Stimulated activated CD4-positive, alpha-beta T cell treated with anti-CD3 and anti-CD28 coated beads, TNF-alpha, amount 100 ng/mL, for 1 hour (primary cell): ENCODE measurements at places on chromosomes 3 and 15.

GRCh38 chr15:67156426-67156825 lies 91.0 kb downstream of the SMAD3 start:
- no peak for DNase-seq

- no peak for DNase-seq
Observed at GRCh38 chr3:175805825-175806224, 946.7 kb downstream of the NAALADL2 start.

- no peak for DNase-seq
Observed at GRCh38 chr3:197181741-197182140, 116.7 kb downstream of the DLG1 start.

GRCh38 chr3:151459358-151459757 lies 1.5 kb downstream of the IGSF10 start:
- no peak for DNase-seq

- DNase-seq: no peak
Observed at GRCh38 chr3:50179710-50180109, 11.7 kb upstream of the GNAT1 start.

DNA sequence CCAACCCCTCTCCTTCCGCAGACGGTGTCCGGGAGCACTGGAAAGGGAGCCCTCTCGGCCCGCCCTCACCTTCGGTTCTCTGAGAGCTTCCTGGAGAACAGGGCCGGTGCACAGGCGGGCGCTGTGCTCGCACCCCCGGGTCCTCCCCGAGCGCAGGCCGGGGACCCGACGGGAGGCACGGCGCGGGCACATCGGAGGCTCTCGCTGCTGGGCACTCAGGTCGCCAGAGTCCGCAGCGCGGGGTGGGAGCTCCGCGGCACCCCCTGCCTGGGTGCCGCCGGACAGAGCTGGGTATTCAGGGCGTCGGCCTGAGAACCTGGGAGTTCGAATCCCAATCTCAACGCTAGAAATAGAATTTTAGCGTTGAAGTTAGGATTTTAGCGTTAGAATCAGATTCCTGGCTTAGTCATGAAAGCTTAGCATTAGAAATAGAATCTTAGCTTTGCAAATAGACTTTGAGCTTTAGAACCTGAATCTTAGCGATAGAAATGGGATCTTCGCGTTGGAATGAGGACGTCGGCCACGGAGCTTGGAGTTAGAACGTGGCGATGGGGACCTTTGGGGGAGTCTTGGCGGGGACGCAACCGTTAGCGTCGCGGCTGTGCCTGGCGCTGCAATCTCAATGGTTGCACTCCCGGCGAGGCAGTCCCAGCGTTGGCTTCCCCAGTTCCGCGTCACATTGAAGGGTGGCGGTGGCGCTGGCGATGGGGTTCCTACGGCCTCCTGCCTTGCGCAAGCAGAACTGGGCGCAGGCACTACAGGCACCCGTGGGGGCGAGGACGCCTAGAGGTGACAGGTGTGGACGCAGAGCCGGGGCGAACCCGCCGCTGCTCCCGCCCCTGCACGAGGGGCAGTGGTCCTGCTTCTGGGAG lies 549 bp downstream of the TRH start:
- DNase-seq: no peak

GRCh38 chr3:194218646-194219453 lies 82.9 kb downstream of the HES1 start:
- DNase-seq: no peak

DNA sequence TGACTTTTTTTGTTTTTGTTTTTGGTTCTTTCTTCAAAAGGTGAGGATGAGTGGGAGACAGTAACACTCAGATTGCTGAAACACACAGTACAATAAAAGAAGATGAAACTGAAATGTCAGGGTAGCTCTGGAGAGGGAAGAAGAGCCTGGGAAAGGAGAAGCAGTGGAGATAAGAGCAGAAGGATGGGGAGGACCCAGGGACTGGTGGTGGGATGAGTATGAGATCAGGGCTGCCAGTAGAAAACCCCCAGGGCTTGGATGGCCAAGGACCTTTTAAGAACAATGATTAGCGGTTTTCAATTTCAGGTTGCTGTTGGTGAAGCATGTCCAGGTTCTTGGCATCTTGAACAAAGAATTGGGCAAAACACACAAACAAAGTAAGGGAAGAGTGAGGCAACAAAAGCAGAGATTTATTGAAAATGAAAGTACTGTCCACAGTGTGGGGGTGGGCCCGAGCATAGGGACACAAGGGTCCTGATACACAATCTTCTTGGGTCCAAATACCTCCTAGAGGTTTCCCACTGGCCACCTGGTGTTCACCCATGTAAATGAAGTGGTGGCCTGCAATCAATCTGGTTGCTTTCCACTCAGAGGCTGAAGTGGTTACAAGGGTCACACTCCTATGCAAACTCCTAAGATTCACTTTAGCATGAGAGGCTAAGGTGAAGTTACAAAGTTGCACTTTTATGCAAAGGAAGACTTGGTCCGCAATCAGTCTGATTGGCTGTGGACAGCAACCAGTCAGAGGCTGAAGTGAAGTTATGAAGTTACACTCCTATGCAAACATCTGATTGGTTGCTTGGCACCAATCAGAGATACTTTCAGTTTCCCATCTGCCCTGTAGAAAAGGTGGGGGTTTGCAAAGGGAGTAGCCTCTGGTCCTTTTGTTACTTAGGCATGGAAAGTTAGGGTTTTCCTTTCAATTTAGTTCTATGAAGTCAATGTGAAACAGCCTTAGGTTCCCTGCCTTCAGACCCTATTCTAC lies 26.1 kb upstream of the MFSD1 start:
- DNase-seq: no peak

DNA sequence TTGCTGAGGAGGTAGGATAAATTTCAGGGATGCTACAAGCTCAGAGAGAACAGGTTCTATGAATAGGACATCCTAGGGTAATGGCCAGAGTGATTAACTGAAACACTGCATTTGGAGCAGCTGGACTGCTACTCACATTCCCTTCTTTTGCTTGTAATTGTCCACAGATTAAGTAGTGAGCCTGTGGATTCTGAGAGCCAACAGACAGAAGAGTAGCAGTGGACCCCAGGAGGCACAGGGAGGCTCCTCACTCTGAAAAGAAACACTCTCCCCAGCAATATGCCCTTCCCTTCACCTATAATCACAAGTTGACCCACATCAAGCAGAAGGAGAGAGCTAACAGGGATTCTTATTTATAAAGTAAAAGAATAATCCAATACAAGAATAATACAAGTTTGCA lies 10.6 kb upstream of the RFX7 start:
- DNase-seq: no peak
